DMS79 treated with DMSO at 0.1 percent for 48 hours (cell line): ENCODE measurements at places on chromosomes 1 and 21.

DNA sequence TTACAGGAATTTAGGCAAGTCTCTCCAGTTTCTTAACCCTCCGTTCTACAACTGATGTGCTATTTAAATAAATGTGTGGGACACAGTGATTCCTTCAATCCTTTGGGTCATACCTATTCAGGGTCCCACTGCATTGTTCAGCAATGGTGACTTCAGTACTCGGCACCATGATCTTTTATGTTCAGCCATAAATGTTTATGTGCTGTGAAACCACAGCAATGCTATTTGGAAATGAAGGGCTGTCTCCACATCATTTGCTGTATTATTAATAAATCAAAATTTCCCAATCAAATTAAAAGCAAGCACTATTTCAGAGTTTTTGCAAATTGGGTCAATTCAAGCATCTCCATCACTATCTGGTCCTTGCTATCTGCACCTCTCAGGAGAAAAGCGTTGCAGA, 84.8 kb downstream of the NR5A2 start:
- no peak for DNase-seq

- DNase-seq, result no peak
Measured at GRCh38 chr1:113125517-113125916, 52.5 kb downstream of the LRIG2 start.

DNA sequence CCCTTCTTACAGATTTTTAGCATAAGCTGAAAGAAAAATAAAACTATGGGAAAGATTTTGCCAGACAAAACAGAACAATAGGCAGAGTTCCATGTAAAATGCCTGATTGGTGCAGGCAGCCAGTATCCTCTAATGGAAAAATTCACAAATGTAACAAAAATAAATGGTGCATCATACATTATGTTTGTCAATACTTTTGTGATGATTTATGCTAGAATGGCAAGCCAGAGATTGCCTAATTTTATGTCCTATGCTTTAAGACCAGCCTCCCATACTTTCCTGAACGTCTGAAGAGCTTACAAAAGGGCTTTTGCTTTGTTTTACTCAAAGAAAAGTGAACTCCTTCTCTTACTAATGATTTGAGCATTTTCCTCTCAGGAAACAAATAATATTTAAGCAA, 81.5 kb upstream of the KCNJ15 start:
- no peak for DNase-seq

DNA sequence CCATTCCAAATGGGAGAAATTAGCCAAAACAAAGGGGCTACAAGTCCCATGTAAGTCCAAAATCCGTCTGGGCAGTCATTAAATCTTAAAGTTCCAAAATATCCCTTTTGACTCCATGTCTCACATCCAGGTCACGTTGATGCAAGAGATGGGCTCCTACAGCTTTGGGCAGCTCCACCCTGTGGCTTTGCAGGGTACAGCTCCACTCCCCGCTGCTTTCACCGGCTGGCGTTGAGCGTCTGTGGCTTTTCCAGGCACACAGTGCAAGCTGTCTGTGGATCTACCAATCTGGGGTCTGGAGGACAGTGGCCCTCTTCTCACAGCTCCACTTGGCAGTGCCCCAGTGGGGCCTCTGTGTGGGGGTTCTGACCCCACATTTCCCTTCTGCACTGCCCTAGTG, 130.2 kb downstream of the TPR start:
- no peak for DNase-seq

DNA sequence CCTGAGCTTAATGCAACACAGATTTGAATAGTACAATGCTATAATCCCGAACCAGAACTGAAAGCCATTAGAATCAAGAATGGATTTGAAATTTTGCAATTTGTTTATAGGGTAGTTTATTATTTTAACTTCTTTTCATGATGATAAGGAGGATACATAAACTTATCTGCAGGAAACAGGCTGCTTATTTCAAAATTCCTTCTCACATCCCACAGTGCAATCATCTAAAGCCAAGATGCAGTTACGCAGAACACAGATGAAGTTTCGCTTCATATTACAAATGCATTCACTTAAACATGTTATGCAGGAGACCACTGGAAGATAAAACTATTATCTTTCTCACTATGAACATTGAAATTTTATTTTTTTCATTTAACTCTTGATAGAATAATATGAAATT, 1019.6 kb downstream of the PLA2G4A start:
- no peak for DNase-seq

DNA sequence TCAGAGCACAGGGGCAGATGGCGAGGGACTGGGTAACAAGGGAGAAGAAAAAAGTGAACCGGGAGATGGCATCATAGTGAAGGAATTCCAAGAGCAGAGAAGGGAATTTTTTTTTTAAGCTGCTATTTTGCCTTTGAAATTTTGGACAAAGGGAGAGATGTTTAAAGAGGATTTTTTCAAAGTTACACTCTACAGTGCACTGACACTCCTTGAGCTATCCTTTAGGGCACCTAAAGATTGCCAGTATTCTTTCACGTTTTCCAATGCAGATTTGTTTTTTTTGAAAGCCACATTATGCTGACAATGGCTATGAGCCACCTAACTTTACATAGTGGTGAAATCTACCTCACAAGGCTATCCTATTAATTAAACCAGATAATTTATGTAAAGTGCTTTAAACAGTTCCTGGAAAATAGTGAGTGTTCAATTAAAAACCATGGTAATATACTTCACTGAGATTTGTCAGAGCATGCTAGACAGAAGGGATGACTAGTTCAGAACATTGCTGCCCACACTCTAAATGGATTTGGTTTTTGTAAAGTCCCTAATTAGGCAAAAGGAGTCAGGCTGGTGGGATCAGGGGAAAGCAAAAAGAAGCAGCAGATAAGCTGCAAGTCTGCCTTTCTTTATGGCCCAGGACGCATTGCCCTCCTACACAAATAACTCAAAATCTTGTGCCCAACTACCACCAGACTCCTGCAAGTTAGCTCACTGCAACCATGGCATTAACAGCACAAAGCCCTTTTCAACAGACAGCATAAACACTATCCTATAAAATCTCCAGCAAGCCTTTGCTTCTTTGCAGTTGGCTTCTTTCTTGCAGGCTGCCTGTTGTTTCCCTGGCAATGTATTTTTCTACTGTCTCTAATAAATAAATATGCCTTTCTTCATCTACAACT, 53.9 kb downstream of the PRDX6 start:
- DNase-seq, result no peak

- DNase-seq, result no peak
Measured at GRCh38 chr1:223233410-223234169, 90.5 kb upstream of the TLR5 start.

- DNase-seq, result no peak
Measured at GRCh38 chr21:24289539-24289938, 1317.7 kb downstream of the MRPL39 start.

GRCh38 chr1:24963099-24963872, 33.2 kb upstream of the RUNX3 start:
- no peak for DNase-seq

GRCh38 chr1:167198518-167199133, 22.1 kb upstream of the POU2F1 start:
- DNase-seq, result no peak

DNA sequence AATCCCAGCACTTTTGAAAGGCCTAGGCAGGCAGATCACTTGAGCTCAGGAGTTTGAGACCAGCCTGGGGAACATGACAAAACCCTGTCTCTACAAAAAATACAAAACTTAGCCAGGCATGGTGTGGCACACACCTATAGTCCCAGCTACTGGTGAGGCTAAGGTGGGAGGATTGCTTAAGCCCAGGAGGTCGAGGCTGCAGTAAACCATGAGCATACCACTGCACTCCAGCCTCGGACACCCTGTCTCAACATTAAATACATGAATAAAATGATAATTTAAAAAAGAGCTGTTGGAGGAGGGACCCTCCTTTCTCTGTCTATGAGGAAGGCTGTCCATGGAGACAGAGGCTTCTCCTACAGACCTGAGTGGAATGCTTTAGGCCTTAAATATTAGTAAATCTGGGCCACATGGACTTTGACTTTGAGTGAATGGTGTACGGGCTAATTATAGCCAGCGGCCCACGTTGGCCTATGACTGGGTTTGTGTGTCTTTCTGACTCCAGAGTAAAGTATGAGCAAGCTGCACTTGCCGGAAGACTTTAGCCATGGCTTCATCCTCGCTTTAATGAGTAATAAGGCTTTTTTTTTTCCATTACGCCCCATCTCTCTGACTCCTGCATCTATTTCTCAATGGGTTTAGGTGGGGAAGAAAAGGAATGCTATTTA, 21.3 kb downstream of the RAB3B start:
- no peak for DNase-seq

- no peak for DNase-seq
Measured at GRCh38 chr1:20640183-20640597, 6.9 kb downstream of the PINK1 start.

- DNase-seq, result no peak
Measured at GRCh38 chr21:44064852-44065403, 42.3 kb upstream of the PWP2 start.

- DNase-seq, result no peak
Measured at GRCh38 chr1:219325368-219325742, 151.7 kb downstream of the LYPLAL1 start.

GRCh38 chr1:225888898-225889601, at the start of gene LEFTY1:
LEFTY1 (minus strand) TSS chr1:225889146; CDS start chr1:225889066, 80 bp downstream.
- no peak for DNase-seq

DNA sequence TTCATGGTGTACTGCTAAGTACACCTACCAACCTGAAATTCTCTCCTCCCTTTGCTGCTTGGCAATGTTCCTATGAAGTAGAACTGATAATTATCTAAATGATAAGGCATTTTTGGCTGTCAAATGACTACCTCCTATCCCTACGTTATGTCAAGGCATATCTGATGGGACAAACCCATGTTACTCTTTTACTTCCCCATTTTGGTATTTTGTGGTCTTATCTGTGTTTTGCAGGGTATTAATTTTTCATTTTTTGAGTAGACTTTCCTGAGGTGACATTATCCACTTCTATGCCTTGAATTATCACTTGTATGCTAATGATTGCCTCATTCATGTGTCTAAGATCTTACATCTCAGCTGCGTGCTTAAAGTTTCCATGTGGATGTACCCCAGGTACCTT, 499.6 kb upstream of the B3GALT2 start:
- DNase-seq, result no peak

- DNase-seq, result no peak
Measured at GRCh38 chr1:17723684-17724083, 31.4 kb upstream of the ACTL8 start.

GRCh38 chr1:169307176-169307575, 60.4 kb downstream of the NME7 start:
- no peak for DNase-seq

DNA sequence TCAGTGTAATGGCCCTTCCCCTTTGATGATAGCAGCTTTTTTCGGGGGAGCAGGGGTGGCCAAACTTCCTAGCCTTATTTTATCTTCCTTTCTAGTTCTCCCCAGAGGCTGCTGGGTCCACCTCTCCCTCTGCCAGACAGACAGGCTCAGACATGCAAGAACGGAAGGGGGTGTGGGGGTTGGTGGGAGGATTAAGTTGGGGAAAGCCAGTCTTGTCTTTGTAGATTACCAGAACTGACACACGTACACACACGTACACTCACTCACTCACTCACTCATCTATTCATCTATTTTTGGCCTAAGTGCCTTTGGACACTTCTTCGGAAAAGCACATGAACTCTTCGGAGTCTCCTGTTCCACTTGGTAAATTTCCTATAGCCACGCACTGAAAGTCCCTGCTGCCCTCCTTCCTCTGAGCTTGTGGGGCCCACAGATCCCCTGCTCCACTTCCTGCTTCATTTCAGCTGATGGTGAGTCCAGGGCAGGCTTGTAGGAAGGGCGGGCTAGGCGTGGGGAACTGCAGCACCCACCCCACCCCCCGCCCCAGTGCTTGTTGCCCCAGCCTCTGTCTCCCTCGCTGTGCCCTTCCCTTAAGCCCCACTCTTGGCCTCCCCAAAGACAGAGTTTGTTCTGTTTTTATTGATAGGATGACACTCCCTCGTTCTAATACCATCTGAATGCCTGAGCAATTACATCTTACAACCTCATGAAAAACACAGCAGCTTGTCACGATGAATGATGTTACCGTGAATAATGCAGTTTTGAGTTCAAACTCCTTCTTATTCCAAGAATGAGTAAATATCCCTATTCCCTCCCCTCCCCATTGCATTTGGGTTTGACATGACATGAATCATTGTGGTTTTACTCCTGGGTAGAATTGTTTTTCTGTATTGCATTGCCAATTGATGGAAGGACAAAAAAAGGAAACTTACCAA, 60.7 kb upstream of the ATP5PO start:
- no peak for DNase-seq

DNA sequence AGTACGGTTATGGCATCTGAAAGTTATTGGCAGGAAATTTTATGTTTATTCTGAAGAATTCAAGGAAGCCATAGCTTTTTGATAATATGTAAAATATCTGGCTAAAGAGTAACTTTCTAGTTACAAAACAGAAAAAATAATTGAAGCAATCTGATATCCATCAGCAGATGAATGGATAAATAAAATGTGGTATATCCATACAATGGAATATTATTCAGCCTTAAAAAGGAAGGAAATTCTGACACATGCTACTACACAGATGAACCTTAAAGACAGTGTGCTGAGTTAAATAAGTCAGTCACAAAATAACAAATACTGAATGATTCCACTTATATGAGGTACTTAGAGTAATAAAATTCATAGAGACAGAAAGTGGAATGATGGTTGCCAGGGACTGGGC, 25.0 kb upstream of the HIVEP3 start:
- DNase-seq, result no peak

- no peak for DNase-seq
Measured at GRCh38 chr1:103371234-103371633, 154.3 kb upstream of the RNPC3 start.

GRCh38 chr21:39602076-39602689, 10.6 kb upstream of the B3GALT5 start:
- DNase-seq, result no peak

DNA sequence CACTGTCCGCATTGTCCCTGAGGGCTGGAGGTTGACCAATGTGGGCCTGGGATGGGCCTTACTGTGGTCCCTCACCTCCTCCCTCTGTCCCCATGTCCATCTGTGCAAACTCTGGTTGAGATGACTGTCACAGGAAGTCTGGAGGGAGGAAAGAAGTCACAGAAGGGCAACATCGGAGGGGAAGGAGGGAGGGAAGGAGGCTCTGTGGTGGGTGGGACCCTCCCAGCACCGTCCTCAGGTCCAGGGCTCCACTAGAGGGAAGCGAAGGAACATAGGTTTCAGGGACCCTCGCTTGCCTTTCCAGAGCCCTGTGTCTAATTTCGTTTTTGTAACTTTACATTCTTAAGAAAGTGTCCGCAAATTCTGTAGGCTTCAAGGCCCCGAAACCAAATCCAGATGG, 111.3 kb upstream of the SLC44A3 start:
- no peak for DNase-seq

DNA sequence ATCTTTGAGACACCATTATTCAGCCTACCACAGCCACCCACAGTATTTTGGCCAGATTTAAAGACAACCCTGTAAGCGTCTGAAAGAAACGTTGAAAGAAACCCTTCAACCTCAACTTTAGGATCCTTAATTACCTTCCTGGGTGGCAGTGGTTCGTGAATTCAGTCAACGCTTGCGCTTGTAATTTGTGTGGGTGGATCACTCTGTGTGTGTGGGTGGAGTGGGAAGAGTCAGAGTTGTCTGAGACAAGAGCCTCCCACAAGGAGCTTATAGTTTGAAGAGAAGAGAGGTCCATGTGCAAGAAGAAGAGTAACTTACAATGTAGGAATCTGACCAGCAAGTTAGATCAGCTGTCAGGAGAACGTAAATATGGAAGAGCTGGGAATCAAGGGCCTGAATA, 8.4 kb downstream of the COQ8A start:
- no peak for DNase-seq

GRCh38 chr1:11062965-11063401, 3.2 kb upstream of the SRM start:
- DNase-seq, result peak; percentile 91

GRCh38 chr21:36104317-36105300, 30.3 kb upstream of the CBR3 start:
- DNase-seq, result no peak

GRCh38 chr1:150841626-150842025, 33.6 kb upstream of the CTSK start:
- no peak for DNase-seq
